ENCODE measurements at places on chromosomes 7 and 10.

- DNase-seq = peak; percentile 11
Measured at GRCh38 chr7:154566877-154567276, 436.0 kb downstream of the PAXIP1 start.

DNA sequence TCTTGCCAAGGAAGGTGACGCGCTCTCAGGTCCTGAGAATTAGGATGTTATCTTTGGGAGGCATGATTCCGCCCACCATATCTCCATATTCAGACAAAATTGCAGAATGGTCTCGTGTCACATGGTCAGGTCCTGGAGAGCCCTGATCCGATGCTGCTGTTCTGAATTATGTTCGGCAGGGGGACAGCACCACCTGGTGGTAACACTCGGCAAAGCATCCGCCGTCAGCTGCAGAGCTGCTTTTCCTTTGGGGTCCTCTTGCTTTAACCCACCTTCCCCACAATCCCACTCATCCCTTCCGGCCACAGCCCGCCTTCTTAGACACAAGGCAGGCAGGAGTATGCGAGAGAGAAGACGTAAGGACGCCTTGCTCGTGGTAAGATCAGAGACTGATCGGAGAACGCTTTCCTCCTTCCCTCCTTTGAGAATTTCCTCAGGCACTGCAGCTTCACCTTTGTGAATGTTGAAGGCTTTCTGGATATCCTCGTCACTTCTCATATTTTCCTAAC lies 327.8 kb upstream of the C7orf33 start:
- peak; percentile 67 for DNase-seq

DNA sequence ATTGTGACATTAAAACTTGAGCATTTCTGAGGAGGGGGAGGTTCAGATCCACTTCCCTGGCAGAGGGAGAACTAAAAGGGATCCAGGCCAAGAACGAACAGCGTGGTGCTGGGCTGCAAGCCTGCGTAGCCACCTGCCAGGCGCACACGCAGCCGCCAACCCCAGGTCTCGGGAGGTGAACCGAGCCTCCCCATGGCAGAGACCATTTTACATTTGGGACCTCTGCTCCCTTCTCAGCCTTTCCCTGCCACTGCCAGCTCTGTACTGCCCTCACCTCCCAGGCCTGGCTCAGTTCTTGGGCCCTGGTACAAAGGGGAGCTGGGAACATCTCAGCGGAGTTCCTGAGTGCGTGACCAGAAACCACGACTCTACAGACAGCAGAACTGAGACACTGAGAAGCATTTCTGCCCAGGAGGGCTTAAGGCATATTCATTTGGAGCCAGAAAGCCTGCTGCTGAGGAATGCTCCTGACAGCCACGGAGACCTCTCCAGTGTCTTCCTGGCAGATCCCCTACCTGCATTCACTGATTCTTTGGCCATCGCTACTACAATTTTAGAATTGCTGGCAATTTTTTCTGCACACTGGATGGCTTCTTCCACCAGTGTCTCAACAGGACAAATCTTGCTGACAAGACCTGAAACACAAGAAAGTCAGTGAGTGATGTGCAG lies 7.6 kb downstream of the ECHS1 start:
- no peak for DNase-seq

DNA sequence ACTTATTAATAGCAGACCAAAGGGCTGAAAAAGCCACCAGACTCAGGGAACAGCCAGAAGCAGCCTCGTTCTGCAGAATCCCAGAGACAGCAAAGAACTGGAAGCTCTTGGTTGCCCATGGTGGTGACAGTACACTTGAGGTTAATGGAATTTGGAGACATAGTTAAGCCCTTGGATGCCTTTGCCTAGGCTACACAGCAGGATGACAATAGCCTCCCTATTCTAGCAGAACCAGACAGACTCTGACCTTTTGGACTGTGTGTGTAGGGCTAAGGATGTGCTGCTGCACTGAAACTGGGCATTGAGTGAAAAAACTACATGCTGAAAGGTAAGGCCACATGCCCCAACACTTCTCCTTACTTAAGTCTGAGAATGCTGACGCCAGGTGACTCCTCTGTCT lies 22.7 kb downstream of the OTUD1 start:
- DNase-seq = no peak
